Activated CD4-positive, alpha-beta T cell treated with anti-CD3 and anti-CD28 coated beads, Interleukin-2, amount 50 U/mL, for 1 hour (primary cell): ENCODE measurements at places on chromosomes 5 and 9.

DNA sequence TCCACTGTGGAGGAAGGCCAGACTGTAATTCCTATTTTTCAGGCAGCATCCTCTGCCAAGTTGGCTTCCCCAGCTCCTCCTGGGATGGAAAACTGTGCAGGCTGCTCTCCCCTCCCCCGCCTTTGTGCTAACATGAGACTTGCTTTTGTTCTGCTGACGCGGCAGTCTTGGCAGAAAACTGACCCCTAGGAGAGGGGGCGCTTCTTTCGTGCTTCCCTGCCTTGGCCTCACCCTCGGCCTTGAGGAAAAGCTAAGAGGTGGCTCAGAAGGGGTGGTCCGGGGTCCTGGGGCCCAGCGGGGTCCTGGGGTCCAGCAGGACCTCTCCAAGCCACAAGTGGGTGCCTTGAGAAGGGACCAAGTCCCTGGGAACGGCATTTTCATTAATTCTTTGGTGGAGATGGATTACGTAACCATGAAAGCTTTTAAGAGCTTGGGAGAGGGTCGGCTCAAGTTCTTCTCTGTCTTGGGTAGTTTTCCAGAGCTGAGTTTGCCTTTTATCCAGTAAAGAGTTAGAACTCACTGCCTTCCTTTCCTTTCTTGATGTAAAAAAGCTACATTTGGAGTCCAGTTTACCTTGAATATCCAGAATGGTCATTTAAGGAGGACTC lies 51.0 kb downstream of the SH3PXD2B start:
- DNase-seq = no peak

GRCh38 chr5:32126691-32127090 lies 47.4 kb downstream of the GOLPH3 start:
- DNase-seq = no peak

- DNase-seq = peak; percentile 7
These were observed 8.7 kb upstream of the NDUFB6 start for GRCh38 chr9:32581512-32582143.

DNA sequence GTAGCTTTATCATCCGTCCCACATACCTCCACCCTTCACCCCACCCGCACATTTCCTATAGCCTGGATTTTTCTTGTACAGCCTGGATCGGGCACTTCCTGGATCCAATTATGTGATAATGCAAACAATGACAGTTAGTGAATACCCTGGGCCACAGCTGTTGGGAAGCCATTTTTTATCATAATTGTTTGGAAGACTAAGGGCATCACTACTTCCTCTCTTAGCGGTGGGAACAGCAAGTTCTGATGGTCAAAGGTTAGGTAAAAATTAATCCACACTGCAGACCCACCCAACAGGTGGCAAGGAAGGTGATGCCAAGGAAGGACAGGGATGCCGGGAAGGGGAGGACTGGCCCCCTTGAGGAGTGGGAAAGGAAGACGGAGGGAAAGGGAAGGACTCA lies 183.7 kb downstream of the SAXO1 start:
- DNase-seq = no peak

GRCh38 chr5:171700318-171700912 lies 85.2 kb upstream of the SMIM23 start:
- no peak for DNase-seq
